ENCODE measurements at places on chromosomes 16 and 17. TPM values are rescaled to one million over a fixed set of nuclear protein-coding genes. Genes with fewer than 3 reads are reported as not detected.

SLC16A6 gene
- total RNA-seq: 6.0 TPM

FZD2 gene
- total RNA-seq: not detected

LDHD gene
- total RNA-seq: not detected

EPX gene
- total RNA-seq: not detected

UNC45B gene
- total RNA-seq: 0.10 TPM

CPNE7 gene
- 5.7 TPM for total RNA-seq

DNA sequence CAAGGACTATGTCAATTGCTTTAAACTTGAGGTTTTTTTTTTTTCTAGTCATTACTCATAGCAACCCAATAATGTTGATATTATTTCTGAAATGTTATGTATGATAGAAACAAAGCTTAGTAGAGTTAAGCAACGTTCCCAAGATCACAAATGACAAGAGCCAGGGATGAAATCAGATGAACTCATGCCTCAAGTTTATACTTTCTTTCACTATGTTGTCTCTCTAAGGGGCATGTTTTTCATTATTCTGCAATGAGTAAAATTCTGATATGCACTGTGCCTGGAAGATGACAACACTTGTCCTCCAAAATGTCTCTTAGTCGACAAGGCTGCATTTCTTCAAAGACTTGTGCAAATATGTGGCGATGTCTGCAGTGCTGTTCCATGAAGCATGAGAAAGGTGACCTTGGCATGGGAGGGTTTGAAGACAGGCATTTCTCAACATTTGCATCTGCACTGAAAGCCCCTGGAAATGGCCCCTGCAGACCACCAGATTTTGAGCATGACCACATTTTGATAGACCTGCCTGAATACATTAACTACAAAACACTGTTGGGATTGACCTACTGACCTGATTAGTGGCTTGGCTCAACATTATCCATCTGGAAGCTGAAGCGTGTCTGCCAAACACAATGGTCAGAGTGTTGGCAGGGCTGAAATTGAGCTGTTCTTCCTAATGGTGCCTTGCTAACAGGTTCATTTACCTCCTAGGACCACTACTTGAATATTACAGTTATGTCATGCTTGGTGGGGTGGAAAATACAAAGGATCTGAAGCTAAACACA lies 1027.5 kb downstream of the CDH11 start:
- DNase-seq: no peak

DNA sequence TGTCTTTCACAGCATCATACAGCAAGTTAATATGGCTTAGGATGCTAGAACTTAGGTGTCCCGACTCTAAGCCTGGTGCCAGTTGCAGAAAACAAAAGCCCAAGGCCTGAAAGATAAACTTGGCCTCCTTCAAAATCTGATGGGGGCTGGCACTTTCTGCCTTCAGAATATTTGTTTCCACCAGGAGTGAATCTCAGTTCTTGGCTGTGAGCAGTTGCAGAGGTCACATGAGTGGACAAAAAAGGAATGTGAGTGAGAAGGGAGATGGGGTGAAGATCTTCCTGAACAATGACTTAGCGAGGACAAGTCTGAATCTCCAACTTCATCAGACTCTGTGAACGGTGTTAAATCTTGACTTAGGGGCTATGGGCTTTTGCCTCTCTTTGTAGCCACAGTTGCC lies 46.6 kb downstream of the HOXB1 start:
- DNase-seq: no peak

DNA sequence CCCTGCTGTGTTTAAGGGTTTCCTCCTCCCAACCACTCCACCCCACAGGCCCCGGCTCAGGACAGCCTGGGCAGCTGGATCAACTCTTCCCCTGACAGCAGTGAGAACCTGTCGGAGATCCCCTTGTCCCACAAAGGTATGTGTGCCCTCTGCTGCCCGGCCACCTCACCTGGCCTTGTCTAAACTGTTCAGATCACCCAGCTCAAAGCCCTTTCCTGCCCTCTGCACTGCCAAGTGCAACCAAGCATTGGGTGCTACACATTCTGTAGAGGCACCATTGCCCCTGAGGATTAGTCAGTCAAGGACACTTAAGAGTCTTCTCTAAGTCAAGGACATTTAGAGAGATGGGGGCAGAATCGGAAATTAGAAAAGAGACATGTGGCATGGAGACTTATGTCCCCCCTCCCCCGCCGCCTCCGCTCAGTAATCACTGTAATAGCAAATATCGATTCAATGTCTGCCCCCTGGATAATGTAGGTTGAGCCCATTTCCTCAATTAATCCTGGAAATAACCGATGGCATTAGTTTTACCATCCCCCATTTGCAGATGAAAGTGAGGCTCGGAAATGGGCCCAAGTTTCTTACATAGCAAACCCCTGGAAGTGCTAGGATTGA lies 8.1 kb downstream of the BTBD17 start:
- no peak for DNase-seq

GRCh38 chr17:35765086-35765710 lies 4.5 kb downstream of the C17orf50 start:
- DNase-seq: no peak

- DNase-seq: no peak
Observed at GRCh38 chr17:42114118-42114517, 1.6 kb upstream of the DHX58 start.

- no peak for DNase-seq
Observed at GRCh38 chr17:67026341-67026740, 18.0 kb upstream of the CACNG1 start.

DNA sequence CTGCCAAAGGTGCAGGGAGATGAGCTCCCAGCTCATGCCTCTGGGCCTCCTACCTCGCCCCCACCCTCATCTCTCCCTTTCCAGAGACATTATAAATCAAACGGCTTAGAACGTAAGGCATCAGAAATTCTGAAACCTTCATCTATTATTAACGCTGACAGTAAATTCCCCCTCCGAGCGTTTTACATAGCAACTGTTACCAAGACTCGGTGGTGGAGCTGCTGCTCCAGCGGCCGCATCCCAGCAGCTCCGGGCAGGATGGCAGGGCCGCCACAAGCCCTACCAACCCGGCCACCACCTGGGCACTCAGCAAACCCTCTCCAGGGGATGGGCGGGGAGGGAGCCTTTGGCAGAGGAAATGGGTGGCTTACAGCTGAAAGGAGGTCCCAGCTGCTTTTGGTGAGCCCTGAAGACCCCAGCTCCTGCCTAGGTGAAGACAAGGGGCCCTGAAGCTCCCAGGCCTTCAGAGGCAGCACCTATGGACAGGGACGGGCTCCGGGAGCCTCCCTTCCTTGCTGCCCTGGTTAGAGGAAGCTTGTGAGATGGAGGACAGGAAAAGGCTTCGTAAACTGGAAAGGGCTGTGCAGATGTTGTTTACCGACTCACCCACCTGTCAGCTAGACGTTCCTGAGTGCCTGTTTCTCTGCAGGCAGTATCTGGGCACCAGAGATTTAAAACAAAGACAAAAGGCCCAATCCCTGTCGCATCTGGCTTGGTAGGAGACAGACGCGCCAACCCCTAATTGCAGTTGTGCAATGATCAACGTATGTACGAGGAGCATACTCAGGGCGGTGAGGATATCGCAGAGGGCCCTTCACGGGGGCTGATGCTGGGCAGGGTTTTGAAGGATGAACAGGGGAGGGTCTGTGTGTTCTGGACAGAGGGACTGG lies 76.9 kb downstream of the RAI1 start:
- DNase-seq: no peak

DNA sequence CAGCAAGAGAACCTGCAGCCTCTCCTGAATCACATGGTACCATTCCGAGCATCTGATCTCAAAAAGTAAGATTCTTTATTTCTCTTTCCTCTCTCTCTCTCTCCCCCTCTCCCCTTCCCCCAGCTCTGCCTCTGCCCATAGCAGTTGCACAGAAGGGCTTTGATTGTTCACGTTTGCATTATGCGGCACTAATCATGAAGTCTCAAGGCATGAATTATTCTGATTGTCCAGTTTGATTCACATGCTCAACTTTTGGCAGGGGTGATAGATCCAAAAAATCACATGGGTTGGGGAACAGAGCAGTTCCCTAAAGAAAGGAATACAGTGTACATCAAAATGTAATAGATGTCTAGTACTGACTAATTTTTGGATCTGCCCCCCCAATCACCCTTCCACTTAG lies 380.0 kb upstream of the SOX9 start:
- no peak for DNase-seq

- no peak for DNase-seq
Observed at GRCh38 chr17:14209215-14209614, 27.4 kb downstream of the CDRT15 start.

- DNase-seq: no peak
Observed at GRCh38 chr16:60073376-60073775, 1339.3 kb upstream of the GOT2 start.

- DNase-seq: no peak
Observed at GRCh38 chr17:5580367-5580766, 3.9 kb downstream of the NLRP1 start.

DNA sequence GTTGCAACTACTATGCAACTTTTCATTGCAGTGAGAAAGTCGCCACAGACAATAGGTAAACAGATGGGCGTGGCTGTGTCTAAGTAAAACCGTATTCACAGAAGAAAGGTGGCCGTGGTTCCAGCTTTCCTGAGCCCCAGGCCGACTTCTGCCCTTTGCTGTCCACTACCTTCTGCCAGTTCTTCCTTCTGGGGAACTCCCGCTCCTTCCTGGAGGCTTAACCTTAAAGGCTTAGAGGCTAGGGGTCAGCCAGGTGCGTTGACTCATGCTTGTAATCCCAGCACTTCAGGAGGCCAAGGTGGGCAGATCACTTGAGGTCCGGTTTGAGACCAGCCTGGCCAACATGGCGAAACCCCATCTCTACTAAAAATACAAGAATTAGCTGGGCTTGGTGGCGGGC lies 2.1 kb upstream of the SEPTIN12 start:
- no peak for DNase-seq

- no peak for DNase-seq
Observed at GRCh38 chr17:15891318-15891717, 53.6 kb upstream of the ADORA2B start.

DNA sequence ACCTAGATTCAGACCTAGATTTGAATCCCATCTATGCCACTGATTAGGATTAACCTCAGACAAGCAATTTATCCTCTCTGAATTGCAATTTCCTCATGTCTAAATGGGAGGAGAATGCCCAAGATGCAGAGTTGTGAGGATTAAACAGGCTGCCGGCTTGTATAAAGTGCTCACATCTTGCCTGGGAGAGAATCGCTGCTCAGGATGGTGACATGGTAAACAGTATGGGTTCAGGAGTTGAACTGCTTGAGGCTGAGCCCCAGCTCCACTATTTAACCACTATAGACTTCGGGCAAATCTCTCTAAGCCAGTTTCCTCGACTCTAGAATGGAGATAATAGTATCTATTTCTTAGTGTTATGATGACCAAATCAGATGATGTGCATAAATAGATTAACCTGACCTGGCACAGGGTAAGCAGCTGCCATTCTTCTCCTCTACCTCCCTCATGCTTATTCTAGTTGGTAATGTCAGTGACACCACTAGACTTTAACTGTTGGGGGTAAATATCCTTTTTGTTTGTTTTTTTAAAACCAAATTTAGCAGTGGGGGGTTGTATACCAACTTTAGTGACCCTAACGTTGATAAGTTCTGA lies 732 bp upstream of the RPL27 start:
- no peak for DNase-seq

GRCh38 chr17:44384823-44385286 lies 4.6 kb downstream of the ITGA2B start:
- no peak for DNase-seq

DNA sequence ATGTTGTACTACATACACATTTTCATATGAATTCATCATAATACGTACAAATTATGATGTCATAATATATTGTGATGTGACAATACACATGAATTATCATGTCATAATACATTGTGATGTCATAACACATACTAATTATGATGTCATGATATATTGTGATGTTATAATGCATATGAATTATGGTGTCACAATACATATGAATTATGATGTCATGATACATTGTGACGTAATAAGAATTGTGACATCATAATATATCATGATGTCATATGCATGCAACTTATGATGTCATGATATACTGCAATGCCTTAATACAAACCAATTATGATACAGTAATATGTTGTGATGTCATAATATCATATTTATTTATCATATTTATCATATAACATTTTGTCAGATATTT lies 2074.3 kb downstream of the TP53TG3F start:
- DNase-seq: no peak

- no peak for DNase-seq
Observed at GRCh38 chr17:83064732-83065659, 14.4 kb upstream of the METRNL start.

GRCh38 chr16:8505327-8505991 lies 84.9 kb downstream of the TMEM114 start:
- no peak for DNase-seq

GRCh38 chr16:9328411-9328810 lies 237.0 kb downstream of the HAPSTR1 start:
- no peak for DNase-seq

GRCh38 chr16:12874186-12874585 lies 27.2 kb upstream of the SHISA9 start:
- DNase-seq: no peak

- no peak for DNase-seq
Observed at GRCh38 chr17:40498281-40499084, 2.9 kb downstream of the TNS4 start.

- no peak for DNase-seq
Observed at GRCh38 chr17:27559506-27560481, 71.2 kb upstream of the LGALS9 start.

GRCh38 chr16:72455743-72456659 lies 284.0 kb upstream of the PMFBP1 start:
- no peak for DNase-seq

Measured in activated naive CD8-positive, alpha-beta T cell treated with anti-CD3 and anti-CD28 coated beads for 36 hours (primary cell).